Right lobe of liver (tissue), 6 donors: ENCODE measurements at places on chromosomes 7 and 10.

GRCh38 chr7:44152971-44153947 is 12.1 kb upstream of the MYL7 start:
- DNase-seq, result no peak

GRCh38 chr10:13352519-13352918 is 4.4 kb upstream of the SEPHS1 start:
- DNase-seq, result no peak

GRCh38 chr7:114799628-114800028 is 122.3 kb upstream of the MDFIC start:
- no peak for DNase-seq

GRCh38 chr7:26662646-26663045 is 201.7 kb downstream of the SKAP2 start:
- no peak for DNase-seq

DNA sequence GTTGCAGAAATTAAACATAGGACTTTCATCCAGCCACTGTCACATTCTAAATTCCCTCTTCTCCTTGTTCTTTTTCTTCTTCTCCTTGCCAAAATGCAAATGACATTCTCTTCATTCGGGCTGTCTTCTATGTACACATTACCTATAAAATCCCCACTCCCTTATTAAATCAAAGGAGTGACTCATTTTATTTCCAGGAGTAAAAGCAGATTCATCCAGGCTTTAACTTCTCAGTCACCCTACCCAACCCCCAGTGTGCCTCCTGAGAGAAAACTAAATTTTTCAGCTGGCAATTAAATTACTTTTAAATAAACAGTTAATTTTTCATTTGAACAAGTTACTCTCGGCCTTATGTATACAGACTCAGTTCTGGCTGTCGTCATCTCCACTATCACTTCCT is 223.9 kb upstream of the SHH start:
- no peak for DNase-seq

GRCh38 chr10:19946791-19947190 is 130.6 kb downstream of the PLXDC2 start:
- DNase-seq, result no peak

DNA sequence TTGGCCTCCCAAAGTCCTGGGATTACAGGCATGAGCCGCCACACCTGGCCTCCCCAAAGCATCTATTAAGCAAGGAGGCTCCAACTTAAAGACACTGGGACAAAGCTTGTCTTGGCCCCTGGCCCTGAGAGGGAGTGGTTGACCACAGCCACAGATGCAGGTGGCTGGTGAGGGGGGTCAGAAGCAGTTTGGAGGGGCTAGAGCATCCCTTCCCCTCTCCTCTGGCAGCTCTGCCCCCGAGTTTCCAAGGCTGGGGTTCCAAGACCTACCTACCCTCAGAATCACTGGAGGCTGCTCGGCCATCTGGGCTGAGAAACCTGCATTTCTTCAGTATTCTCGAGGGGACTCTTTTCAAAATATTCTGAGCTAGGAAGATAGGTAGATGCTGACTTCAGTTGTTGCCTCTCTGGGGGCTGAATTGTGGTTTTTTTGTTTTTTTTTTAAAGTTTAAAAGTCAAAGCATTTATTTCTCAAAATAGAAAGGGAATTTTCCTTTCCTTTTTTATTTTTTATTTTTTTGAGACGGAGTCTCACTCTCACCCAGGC is 32.6 kb downstream of the DDIT4 start:
- no peak for DNase-seq

DNA sequence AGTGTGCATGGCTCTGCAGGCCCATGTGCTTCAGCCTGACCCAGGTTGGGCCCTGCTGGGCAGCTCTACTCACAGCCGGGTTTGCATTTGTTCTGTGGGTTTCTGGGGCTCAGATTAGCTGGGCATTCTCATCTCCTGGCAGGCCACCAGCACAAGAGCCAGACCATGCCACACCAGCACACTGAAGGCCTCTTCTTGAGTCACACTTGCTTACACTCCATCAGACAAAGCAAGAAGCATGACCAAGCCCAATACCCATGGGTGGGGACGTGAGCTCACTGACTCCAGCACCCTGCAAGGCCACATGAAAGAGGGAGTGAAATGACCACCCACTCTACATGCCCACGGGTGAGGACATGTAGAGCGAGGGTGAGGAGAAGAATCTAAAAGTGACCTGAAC is 257.8 kb upstream of the PPP2R2D start:
- DNase-seq, result no peak

DNA sequence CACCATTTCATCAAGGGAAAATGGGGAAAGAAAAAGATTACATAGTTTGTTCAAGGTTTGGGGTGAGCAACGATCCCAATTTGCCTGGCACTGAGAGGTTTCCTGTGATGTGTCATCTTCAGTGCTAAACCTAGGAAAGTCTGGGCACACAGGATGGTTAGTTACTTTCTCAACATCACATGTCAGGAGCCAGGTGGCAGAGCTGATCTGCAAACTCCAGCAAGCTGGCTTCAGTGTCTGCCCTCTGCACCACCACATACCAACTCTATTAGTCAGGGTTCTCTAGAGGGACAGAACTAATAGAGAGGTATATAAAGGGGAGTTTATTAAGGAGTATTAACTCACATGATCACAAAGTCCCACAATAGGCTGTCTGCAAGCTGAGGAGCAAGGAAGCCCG is 11.3 kb downstream of the ADAM12 start:
- no peak for DNase-seq

- no peak for DNase-seq
Measured at GRCh38 chr10:20624642-20625041, 272.5 kb downstream of the NEBL start.

- no peak for DNase-seq
Measured at GRCh38 chr7:22627136-22627535, 99.9 kb upstream of the IL6 start.

- no peak for DNase-seq
Measured at GRCh38 chr7:19030281-19030680, 87.2 kb downstream of the TWIST1 start.

DNA sequence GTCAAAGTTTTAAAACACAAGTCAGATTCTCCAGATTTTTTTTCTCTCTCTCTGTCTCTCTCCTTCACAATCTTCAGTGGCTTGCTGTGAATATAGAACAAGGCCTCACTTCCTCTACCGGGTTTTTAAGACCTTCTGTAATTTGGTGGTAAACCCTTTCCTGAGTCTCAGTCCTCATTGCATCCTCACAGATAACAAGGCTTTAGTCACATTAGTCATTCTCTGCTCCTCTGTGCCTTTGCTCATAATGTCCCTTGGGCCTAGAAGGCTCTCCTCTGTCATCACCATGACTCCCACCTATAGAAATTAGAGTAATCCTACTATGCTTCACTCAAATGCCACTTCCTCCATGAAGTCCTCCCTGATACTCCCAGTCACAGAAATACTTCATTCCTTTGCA is 172.7 kb upstream of the HPS1 start:
- DNase-seq, result no peak

GRCh38 chr7:27064159-27064558 is 31.6 kb downstream of the HOXA1 start:
- no peak for DNase-seq

- peak; percentile 29 for DNase-seq
Measured at GRCh38 chr7:142881586-142882337, 3.8 kb downstream of the TRPV6 start.

- DNase-seq, result no peak
Measured at GRCh38 chr7:132292803-132293202, 283.5 kb downstream of the PLXNA4 start.

- DNase-seq, result no peak
Measured at GRCh38 chr10:75040576-75040975, 70.9 kb upstream of the SAMD8 start.

GRCh38 chr7:34756025-34756437 is 98.0 kb downstream of the NPSR1 start:
- DNase-seq, result no peak

DNA sequence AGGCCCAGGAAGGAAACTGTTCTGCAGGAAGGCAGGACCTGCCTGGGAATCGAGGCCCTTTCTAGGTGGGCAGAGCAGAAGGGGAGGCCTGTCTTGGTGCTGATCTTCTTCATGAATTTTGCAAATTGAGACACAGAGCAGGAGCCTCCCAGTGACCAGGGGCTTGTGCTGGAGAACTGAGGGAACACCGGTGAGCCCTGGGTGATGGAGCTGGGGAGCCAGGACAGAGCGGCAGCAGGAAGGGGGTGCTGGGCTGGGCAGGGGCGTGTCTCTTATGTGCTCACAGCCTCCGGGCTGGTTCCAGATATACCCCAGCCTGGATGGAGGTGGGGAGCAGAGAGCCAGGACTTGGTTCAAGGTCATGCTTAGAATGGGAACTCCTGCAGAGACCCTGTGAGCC is 139.9 kb downstream of the C10orf105 start:
- no peak for DNase-seq

DNA sequence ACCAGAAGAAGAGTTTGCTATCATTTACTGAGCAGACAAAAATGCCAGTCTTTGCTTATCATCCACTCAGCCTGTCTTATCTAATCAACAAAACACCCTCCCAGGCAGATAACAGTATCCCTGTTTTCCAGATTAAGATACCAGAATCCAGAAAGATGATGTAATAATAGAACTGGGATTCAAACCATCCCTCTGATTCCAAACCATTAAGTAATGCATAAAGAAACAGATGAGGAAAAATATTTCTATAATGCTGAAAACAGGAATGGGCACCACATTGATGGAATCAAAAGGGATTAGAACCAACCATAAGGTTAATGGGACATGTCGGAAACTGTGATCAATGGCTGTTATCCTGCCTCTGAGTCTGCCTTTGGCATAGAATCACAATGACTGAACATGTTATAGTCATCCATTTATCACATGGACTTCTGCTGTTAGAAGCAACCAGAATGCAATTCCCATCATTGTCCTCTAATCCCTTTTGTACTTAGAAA is 92.1 kb upstream of the RSU1 start:
- DNase-seq, result no peak

DNA sequence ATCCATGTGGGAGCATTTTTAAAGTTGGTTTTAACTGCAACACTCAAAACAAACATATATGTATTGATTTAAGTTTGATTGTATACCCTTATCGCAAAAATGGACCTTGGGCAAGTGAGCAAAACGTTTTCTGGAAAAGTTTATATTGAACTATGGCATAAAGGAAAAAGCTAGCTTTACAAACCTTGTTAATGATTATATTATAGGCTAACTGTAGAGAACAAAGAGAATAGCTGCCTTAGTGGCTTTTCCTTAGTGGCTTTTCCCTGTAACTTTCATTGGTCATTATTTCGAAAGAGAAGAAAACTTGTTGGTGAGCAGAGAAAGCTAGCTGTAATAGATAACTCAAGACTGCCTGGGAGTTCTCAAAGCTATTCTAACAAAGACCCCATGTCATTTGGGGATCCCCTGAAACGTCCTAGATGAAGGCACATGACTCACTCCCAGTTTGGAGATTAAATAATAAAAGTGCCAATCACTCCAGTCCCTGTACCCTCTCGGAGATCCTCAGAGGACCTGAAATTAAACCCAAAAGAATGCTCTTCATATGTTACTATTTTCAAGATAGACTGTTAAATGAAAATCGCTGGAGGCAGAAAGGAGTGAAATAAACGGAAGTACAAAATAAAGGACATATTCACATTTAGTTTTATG is 92.1 kb downstream of the SRI start:
- no peak for DNase-seq

- no peak for DNase-seq
Measured at GRCh38 chr7:120442838-120443237, 169.9 kb downstream of the KCND2 start.

GRCh38 chr10:132178046-132178445 is 8.7 kb upstream of the DPYSL4 start:
- no peak for DNase-seq

- peak; percentile 80 for DNase-seq
Measured at GRCh38 chr10:112379635-112380296, 5.8 kb downstream of the ACSL5 start.

DNA sequence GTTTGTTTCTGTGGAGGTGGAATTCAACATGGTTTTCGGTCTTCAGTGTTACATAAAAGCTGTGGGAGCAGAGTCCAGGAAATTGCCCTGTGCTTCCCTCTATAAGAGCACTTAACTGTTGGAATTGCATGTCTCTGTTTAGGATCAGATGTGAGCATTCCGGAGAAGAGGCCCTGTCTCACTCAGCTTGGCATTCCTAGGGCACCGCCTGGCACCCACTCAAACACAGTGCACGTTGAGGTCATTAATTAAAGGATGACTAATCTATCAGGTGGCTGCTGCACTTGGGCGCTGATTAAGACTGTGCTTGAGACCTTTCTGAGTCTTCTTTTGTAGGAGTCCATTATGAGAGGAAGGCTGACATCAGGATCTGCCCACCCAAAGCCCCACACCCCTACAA is 82.8 kb upstream of the VIPR2 start:
- no peak for DNase-seq

DNA sequence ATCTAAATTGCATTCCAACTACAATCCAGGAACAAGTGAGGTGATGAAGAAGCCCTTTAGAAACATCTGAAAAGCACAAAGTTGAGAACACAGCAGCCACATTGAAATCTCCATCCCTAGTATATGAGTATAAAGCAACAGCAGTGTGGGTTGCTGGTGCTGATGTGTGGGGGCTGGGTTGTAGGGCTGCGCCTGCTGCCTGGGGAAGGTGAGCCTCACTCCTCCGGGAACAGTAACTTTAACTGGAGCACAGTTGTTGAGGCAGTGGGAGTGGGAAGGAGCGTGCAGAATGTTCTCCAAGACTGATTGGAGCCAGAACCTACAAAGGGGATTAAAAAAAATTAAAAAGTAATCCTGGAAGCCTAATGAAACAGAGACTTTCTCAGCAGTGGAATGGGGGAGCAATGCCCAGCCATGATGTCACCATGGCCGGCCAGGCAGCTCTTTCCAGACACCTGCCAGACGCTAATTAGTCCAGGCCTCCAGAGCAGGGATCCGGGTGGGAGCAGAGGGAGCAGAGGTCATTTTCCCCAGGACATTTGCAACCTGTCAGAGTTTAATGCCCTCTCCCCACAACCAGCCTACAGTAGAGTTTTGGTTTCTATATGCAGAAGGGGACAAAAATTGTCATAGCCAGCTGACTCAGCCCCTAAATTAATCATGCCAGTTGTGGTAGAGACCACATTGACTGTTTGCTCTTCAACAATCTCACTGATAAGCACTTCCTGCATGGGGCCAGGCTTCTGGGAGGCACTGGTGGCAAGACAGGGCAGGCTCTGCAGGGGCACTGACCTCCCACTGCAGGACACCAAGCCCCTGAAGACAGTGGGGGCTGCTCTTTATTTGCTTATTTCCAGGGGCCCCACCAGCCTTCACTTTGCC is 133.0 kb upstream of the ZNF32 start:
- DNase-seq, result no peak

- DNase-seq, result no peak
Measured at GRCh38 chr7:98339043-98339442, 57.6 kb downstream of the BRI3 start.
